ENCODE measurements at places on chromosomes 3 and 15.

DNA sequence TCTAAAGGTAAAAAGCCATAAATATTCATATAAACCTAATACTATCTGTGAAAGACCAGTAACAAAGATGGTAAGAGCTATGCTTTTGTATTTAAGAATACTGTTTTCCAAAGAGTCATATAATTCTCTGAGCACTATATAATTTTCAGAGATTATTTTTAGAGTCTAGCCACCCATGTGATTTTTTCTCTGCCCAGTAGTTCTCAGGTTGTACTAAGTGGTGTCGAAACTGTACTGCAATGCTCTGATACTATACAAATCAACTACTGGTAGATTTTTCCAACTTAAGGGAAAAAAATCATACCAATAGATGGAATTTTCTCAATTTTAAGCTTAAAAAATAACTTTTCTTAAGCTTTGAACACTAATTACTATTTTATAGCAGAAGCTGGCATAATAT lies 104.8 kb downstream of the MYO5A start:
- DNase-seq: no peak

DNA sequence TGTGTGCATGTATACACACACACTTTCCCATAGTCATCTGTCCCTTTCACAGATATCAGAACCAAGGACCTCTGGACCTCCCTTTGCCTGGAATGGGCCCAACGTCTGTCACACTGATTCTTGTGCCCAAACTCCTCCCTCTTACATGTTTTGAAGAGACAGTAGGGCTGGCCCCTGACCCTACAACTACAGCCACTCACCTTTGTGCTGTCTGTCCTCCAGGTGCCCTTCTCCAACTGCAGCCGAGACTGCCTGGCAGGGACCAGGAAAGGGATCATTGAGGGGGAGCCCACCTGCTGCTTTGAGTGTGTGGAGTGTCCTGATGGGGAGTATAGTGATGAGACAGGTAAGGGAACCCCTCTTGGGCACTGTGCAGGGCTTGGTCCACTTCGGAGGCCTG lies 43.2 kb upstream of the CSTA start:
- no peak for DNase-seq

GRCh38 chr3:170469151-170470062 lies 50.7 kb downstream of the CLDN11 start:
- no peak for DNase-seq

DNA sequence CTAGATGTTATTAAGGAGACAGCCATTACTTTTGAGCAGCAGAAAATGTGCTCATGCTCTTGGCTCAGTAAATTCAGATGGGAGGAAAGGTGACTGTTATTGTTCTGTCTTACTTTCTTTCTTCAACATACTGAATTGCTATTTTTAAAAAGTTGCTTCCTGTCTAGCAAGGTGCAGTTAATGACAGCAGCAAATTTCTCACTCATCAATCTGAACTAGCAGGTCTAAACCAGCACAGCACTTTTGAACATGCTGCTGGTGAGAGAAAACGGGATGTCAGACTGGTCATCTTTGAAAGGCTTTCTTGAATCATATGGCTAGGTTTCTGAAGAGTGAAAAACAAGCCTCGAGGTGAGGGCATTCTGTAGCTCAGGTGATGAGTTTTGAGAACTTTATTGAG lies 384.7 kb downstream of the MFSD1 start:
- DNase-seq: no peak

DNA sequence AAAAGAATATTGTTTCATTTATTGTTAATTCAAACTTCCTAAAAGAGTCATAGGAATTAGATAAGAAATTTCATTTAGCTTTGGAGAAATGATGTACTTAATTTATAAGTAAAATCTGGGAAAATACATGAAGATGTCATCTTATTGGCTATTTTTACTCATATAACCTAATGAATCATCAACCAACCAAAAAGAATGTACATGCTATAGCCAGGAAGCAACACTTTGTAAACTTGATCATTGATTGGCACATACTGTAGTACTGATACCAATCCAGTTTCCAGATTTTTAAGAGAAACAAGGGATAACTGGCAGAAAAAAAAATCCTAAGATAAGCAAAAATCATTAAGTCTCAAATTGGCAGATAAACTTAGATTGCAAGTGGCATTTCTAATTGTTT lies 207.9 kb upstream of the CDIN1 start:
- DNase-seq: no peak

DNA sequence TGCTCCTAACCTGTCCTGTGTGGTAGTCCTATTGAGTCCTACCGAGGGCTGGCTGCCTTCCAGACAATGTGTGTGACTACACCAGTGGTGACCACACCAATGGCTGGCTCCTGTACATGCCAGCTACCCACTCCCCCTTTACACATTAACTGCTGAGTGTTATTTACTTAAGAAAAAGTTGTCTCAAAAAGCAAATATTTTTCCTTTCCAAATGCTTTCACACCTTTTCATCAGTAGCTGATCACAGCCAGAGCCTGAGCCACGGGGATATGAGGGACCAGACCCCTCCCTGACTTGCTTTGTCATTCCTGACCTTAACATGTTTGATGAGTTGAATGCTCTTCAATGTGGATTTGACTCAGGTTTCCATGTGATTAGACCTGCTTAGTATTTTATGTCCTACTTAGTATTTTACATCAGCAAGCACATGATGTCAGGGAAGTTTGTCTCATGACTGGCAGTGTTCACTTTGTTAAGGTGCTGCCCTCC lies 29.6 kb upstream of the GREM1 start:
- DNase-seq: no peak

GRCh38 chr3:72597043-72597442 lies 251.2 kb downstream of the SHQ1 start:
- no peak for DNase-seq

- no peak for DNase-seq
Measured at GRCh38 chr3:113736548-113737089, 9.4 kb downstream of the NAA50 start.

DNA sequence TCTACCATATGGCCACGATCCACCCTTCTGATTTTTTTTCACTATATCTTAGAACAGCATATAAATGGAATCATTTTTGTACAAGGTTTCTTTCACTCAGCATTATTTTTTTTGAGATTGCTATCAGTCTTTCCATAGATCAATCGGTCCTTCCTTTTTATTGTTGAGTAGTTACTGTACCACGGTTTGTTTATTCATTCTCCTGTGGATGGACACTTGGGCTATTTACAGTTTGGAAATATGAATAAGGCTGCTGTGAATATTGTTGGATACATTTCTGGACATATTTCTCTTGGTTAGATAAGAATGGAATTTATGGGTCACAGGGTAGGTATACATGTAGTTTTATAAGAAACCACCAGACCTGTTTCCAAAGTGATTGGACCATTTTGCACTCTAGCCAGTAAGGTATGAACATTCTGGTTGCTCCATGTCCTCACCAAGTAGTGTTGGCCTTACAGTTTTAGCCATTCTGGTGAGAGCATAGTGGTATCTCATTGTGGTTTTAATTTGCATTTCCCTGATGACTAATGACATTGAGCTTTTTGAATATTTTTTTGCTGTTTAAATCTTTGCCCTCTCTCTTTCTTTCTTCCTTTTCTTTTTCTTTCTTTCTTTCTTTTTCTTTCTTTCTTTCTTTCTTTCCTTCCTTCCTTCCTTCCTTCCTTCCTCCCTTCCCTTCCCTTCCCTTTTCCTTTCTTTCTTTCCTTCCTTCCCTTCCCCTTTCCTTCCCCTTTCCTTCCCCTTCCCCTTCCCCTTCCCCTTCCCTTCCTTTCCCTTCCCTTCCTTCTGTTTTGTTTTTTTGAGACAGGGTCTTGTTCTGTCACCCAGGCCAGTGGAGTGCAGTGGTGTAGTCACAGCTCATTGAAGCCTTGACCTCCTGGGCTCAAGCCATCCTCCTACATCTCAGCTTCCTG lies 49.2 kb downstream of the LRRK1 start:
- DNase-seq: no peak

DNA sequence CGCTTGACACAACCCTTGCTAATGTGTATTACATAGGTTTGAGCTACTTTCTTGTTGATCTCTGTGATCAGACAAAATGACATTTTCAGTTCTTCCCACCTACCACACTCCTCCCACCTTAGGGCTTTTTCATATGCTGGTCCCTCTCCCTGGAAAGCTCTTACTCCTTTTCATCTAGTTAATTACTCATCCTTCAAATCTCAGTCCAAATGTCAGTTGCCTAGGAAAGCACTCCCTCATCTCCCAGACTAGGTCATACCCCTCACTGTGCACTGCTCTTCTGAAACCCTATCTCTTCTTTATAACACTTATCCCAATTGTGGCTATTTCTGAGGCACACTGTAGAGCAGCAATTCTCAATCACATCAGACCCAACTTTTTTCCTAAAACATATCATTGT lies 7.3 kb downstream of the ZNF106 start:
- DNase-seq: no peak

DNA sequence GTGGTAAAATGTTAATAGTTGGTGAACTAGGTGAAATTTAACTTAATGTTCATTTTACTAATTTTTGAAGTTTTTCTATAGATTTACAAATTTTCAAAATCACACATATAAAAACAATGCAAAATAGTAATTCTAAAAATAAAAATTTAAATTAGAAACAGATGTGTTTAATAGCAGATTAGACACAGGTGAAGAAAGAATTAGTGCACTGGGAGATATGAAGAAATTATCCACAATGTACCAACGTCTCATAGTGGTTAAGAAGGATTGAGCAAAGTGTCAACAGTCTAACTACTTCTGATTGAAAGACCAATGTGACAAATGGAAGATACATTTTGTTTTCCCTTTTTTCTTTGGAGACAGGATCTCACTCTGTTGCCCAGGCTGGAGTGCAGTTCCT lies 26.5 kb downstream of the SPG11 start:
- DNase-seq: no peak

- no peak for DNase-seq
Measured at GRCh38 chr3:100443690-100444089, 42.4 kb downstream of the LNP1 start.

GRCh38 chr3:10192953-10193691 lies 28.4 kb downstream of the IRAK2 start:
- DNase-seq: no peak
